ENCODE measurements at places on chromosomes 3 and 15. TPM values are rescaled to one million over a fixed set of nuclear protein-coding genes. Genes with fewer than 3 reads are reported as not detected.
A peak's percentile ranks its signal among the peaks of the same experiment; 100 is the strongest.

TBL1XR1 gene
- total RNA-seq: 205 TPM

GRCh38 chr3:45938864-45939263 is 4.4 kb upstream of the CXCR6 start:
- no peaks in the 10 kb centered on the region for H3K36me3 ChIP-seq
- no peak overlapping the region for H3K4me3 ChIP-seq
- no peaks in the 10 kb centered on the region for H3K27me3 ChIP-seq
- DNase-seq: peak; percentile 93
- no peak overlapping the region for H3K27ac ChIP-seq

DNA sequence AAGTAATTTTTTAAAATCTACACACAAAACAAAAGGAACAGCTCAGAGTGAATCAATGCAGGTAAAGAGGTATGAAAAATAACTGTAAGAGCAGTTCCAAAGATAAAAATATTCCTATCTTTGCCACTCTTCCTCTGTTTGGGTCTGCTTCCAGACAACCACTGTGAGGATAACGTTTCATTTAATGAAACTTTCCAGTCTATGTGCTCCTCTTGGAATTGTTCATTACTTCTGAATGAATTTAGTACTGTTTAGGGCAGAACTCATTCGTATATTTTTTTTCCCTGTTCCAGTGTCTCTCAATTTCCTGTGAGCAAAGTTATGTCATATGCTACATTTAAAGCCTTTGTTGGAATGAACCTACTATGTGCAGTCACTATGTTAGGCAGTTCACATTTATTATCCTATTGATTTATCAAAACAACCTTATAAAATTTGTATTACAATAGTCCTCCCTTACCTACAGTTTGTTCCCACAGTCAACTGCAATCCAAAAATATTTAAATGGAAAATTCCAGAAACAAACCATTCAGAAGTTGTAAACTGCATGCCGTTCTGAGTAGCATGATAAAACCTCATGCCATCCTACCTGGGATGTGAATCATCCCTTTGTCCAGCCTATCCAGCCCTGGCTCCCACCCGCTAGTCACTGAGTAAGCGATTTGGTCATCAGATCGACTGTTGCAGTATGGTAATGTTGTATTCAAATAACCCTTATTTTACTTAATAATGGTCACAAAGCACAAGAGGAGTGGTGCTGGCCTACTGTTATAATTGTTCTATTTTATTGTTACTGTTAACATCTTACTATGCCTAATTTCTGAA is 98.1 kb downstream of the TMCC1 start:
- no peak overlapping the region for H3K4me3 ChIP-seq
- no peak for DNase-seq
- no peak overlapping the region for H3K27ac ChIP-seq
- H3K36me3 ChIP-seq: no peaks in the 10 kb centered on the region
- H3K4me1 ChIP-seq: peaks cover 8% of the 10 kb centered on the region

DNA sequence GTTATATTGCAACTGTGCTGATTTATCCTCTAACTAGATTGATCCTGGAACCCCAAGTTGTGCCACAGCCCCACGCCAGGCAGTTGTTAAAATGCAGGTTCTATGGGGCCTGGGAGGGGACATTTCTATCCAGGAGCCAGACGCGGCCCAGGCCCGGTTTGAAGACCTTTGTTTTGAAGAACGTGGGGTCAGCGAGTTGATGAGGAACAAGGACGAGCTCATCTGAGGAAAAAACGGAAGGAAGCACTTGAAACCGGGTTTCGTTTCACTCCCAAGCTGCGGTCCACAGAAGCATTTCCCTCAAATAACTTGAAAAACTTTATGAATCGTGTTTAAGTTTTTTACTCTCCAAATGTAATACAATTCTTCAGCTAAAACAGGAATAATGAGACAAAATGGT is 76.4 kb downstream of the CHSY1 start:
- H3K4me1 ChIP-seq: peaks cover 3% of the 10 kb centered on the region
- DNase-seq: no peak
- no peak overlapping the region for H3K4me3 ChIP-seq
- H3K27me3 ChIP-seq: no peaks in the 10 kb centered on the region
- peak overlapping the region; percentile 23 for H3K27ac ChIP-seq

MESP1 gene
- 2.1 TPM for total RNA-seq

DNA sequence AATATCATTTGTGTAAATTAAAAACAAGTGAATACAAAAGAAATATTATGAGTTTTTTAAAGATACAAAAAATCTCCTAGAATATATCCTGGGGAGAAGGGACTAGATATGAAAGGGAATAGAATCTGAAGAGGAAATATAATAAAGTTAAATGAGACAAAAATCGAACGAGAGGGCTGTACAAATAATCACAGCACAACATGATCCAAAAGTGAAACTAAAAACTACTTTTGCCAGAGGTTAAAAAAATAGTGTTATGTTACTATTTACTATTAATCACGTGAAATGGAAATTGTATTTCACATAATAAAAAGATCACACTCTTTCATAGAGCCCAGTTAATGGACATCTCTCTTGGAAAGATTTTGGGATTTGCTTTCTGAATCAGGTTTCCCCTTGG is 28.6 kb downstream of the CGGBP1 start:
- no peak overlapping the region for H3K4me3 ChIP-seq
- no peak for DNase-seq
- H3K4me1 ChIP-seq: no peaks in the 10 kb centered on the region
- H3K36me3 ChIP-seq: no peaks in the 10 kb centered on the region
- H3K27me3 ChIP-seq: no peaks in the 10 kb centered on the region

HTR3C gene
- not detected for total RNA-seq

NOX5 gene
- total RNA-seq: 0.60 TPM

GRCh38 chr15:45448066-45448915 is 69.9 kb upstream of the GATM start:
- H3K36me3 ChIP-seq: no peaks in the 10 kb centered on the region
- no peaks in the 10 kb centered on the region for H3K4me1 ChIP-seq
- no peak for DNase-seq
- H3K27me3 ChIP-seq: no peaks in the 10 kb centered on the region
- no peak overlapping the region for H3K4me3 ChIP-seq

DNA sequence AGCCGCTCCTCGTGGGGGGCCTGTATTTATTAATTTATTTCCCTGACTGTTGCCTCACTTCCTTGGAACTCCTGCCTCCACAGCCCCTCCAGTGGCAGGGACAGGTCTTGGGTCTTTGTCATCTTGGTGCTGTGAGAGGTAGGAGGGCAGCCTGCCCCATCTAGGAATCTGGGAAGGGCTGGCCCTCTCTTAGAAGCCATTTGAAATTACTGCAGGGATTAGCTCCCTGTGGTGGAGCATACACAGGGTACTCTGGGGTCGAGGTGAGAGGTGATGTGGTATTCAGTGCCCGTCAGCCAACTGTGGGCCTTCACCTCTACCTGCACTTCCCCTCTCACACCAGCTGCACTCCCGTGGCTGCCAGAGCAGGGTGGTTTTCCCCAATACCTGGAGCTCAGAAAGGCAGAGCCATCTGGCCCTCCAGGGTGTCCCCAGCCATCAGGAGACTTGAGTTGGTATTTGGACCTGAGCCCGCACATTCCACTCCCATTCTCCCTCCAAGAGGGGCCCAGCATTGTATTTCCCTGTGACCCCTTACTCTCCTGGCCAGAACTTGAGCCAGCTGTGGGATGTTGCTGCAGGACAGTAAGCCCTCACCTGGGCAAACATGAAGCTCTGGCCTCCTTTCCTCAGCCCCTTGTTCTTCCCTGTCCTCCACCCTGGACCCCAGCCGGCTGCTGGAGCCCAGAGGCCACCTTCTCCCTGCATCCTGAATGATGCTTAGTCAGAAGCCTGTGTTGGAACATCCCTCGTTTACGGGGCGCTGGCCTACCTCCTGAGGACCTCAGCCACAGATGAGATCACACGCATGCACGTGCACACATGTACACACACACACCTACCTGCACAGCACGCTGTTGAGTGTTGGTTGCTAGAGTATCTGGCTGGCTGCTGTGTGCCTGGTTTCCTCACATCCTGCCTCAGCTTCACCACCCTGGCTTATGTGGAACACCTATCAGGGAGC is 2.0 kb upstream of the JMJD7 start:
- H3K4me1 ChIP-seq: no peaks in the 10 kb centered on the region
- DNase-seq: no peak
- no peak overlapping the region for H3K27ac ChIP-seq
- H3K36me3 ChIP-seq: no peaks in the 10 kb centered on the region

GRCh38 chr3:10004960-10005564 is 18.4 kb upstream of the EMC3 start:
- H3K4me3 ChIP-seq: no peak overlapping the region
- H3K27ac ChIP-seq: no peak overlapping the region
- DNase-seq: no peak
- no peaks in the 10 kb centered on the region for H3K27me3 ChIP-seq

CLDN1 gene
- 86.0 TPM for total RNA-seq

- no peak overlapping the region for H3K27ac ChIP-seq
- DNase-seq: no peak
- no peaks in the 10 kb centered on the region for H3K36me3 ChIP-seq
- no peaks in the 10 kb centered on the region for H3K4me1 ChIP-seq
Measured at GRCh38 chr3:166405896-166406295, 568.7 kb upstream of the BCHE start.

GRCh38 chr3:63861306-63861705 is 2.3 kb downstream of the THOC7 start:
- peaks cover 2% of the 10 kb centered on the region for H3K4me1 ChIP-seq
- H3K4me3 ChIP-seq: no peak overlapping the region
- no peak overlapping the region for H3K27ac ChIP-seq
- DNase-seq: no peak
- no peaks in the 10 kb centered on the region for H3K27me3 ChIP-seq
- H3K36me3 ChIP-seq: no peaks in the 10 kb centered on the region

DNA sequence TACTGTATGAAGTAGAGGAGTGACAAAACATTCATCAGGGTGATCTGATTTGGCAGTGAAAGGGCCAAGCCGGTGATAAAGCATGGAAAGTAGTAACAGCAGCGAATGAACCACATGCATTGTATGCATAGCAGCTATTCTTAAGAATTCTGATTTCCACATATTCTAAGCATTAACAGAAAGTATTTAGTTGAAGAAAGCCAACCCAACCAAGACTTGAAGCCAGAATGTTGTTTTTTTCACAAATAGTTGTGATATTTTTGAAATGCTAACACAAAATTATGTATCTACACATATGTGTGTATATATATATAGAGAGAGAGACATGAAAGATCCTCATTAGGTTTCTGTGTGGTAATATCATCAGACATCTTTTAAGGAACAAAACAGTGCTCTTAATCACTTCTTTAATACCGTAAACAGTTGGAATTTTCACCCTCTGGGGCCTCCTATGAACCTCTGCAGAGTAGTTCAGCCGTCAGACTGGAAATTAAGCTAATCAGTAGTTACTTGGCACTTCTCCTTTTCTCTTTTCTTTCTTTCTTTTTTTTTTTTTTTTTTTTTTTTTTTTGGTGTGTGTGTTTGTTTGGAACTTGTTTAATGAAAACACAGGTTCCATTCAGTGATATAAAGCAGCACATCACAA is 139.6 kb downstream of the CMSS1 start:
- no peak overlapping the region for H3K27ac ChIP-seq
- no peak overlapping the region for H3K4me3 ChIP-seq
- no peaks in the 10 kb centered on the region for H3K36me3 ChIP-seq

- H3K4me3 ChIP-seq: no peak overlapping the region
- H3K27ac ChIP-seq: no peak overlapping the region
- H3K4me1 ChIP-seq: no peaks in the 10 kb centered on the region
- no peak for DNase-seq
Measured at GRCh38 chr3:77142578-77142977, 102.7 kb downstream of the ROBO2 start.

DNA sequence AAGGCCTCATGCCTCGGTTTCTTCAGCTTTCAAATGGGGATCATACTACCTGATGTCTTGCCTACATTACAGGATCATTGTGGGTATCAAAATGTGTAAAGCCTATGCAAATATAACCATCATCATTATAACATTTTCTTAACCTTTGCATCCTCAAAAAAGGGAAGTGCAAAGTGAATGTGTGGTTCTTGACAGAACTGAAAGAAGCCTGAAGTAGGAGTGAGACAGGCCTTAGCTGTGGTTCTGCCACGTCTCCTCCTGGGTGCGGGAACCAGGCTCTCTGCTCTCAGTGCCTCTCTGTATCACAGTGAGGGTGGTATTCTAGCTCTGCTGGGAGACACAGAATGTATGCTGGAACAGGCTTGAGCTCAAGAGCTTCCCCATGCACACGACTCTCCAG is 316.9 kb upstream of the ICE2 start:
- no peak overlapping the region for H3K4me3 ChIP-seq
- no peak for DNase-seq
- no peak overlapping the region for H3K27ac ChIP-seq
- H3K4me1 ChIP-seq: peaks cover 8% of the 10 kb centered on the region

GRCh38 chr3:153350420-153350819 is 188.4 kb downstream of the RAP2B start:
- H3K4me1 ChIP-seq: no peaks in the 10 kb centered on the region
- no peaks in the 10 kb centered on the region for H3K27me3 ChIP-seq
- no peak for DNase-seq
- no peak overlapping the region for H3K27ac ChIP-seq

DNA sequence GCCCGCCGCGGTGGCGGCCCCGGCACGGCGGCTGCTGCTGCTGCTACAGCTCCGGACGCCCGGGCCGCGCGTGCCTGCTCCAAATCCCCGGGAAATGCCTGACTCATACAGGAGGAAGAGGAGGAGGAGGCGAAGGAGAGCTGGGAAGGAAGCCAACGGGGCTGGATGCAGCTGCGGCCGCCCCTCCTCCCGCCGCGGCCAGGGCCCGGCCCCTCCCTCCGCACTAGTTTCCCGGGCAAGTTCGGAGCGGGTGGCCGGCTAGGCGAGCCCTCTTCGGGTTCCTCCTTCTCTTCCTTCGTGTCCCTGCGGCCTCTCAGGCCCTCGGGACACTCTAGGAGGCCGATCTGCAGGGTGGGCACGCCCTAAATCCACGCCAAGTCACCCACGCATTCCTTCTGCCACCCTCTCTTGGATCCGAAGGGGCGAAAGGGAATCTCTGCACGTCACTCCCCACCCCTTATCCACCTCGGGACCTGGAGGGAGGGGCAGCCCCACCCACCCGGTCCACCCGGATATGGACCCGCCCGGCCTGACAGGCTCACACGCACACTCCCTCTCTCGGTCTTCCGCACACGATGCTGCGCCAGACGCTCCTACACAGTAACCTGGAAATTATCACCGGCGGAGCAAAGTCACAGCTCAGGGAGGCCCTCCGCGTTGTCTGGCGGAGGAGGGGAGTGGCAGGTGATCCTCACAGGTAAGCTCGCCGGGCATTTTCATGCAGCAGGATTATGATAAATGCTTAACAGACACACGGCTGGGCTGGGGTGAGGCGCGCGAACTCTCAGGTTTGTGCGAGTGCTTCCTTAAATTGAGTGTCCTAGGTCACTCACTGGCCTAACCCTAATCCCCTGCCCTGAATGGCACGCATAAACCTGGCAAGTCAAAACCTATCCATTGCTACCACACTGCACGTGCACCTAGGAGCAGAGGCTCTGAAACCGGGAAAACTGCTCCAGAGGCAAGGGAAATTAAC is at the start of the genes OSBPL10 and ZNF860:
Gene OSBPL10 (minus strand): TSS at position 57 of the 976 bp plus-strand sequence. CDS start 83 bp downstream, outside the sequence.
Gene ZNF860 (plus strand): TSS at position 545 of the 976 bp plus-strand sequence. CDS start 7,330 bp downstream, outside the sequence.
- H3K27me3 ChIP-seq: no peaks in the 10 kb centered on the region
- DNase-seq: peak; percentile 89
- peaks cover 5% of the 10 kb centered on the region for H3K4me1 ChIP-seq
- H3K36me3 ChIP-seq: no peaks in the 10 kb centered on the region

CLDN16 gene
- 27.3 TPM for total RNA-seq

VEPH1 gene
- 17.8 TPM for total RNA-seq
